ENCODE measurements at places on chromosomes 4 and X.

DNA sequence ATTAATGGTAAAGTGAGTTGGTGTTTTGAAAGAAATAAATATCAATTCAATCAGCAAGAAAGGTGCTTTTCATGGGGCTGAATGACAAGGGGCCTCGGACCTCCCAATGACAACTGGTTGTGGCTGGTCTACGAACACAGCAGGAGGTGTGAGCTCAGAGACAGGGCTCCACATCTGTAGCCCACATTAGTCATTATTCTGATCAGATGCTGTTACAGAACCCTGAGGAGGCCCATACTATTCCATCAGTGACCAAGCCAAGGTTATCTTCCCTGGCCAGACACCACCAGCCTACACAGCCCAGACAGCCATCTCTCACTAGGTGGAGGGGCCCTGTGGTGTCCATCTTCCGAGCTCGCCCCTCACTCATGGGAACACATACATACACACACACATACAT is 168.8 kb downstream of the SH3KBP1 start:
- DNase-seq = no peak

- DNase-seq = no peak
These were observed 3.3 kb downstream of the EGF start for GRCh38 chr4:109916027-109916409.

DNA sequence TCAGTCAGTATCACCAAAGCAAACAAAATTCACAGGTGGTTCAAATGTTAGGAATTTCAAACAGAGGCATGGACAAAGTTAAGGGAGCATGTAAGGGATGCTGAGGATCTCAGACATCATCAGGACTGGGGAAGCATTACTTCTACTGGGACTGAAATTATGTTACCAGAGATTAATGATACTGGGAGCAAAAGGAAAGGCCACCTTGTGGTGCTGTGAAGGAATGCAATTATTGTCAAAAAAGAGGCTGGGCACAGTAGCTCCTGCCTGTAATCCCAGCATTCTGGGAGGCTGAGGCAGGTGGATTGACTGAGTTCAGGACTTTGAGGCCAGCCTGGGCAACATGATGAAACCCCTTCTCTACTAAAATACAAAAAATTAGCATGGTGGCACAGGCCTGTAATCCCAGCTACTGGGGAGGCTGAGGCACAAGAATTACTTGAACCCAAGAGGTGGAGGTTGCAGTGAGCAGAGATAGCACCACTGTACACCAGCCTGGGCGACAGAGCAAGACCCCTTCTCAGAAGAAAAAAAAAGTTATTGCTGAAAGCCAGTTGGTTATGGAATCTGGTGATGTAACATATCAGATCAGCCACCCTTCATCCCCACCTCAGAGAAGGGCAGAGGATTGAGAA is 954.3 kb downstream of the PCDH7 start:
- no peak for DNase-seq

GRCh38 chr4:145012841-145013240 is 85.2 kb downstream of the ANAPC10 start:
- no peak for DNase-seq

- no peak for DNase-seq
These were observed 13.7 kb upstream of the TLR8 start for GRCh38 chrX:12892716-12893115.

- DNase-seq = no peak
These were observed 146.8 kb upstream of the PTCHD1 start for GRCh38 chrX:23187819-23188218.

DNA sequence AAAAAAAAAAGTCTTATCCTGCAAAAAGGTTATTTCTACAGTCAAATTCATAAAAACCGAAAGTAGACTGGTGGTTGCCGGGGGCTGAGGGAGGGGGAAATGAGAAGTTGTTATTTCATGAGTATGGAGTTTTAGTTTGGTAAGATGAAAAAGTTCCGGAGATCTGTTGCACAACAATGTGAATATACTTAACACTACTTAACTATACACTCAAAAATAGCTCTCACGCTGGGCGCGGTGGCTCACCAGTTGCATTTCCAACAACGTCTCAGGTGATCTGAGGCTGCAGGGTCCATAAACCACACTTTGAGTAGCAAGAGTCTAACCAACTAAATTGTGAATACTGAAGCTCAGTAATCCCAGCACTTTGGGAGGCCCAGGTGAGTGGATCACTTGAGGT is 52.4 kb downstream of the ANOS1 start:
- no peak for DNase-seq

DNA sequence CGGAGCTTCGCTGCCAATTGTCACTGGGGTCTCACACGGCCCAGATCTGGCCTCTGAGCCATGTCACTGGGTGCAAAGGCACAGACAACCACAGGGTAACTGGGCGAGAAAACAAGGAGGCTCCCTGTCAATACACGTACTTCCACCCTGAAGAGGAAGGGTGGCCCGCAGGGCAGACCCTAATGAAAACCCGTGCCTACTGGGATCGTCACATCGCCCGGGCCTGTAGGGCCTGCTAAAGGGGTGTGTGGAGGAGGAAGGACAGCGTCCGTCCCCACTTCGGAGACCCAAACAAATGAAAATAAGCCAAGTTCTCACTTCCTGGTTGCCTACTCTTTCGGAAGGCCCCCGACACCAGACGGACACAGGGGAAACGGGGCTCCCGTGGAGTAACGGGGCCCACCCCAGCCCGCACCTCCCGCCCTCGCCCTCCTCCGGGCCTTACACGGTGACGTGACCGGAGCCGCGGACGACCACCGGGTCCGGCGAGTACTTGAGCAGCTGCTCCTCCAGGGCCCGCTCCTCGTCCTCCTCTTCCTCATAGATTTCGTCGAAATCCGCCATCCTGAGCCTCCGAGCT is 578 bp downstream of the CHIC2 start:
- DNase-seq = peak; percentile 33

DNA sequence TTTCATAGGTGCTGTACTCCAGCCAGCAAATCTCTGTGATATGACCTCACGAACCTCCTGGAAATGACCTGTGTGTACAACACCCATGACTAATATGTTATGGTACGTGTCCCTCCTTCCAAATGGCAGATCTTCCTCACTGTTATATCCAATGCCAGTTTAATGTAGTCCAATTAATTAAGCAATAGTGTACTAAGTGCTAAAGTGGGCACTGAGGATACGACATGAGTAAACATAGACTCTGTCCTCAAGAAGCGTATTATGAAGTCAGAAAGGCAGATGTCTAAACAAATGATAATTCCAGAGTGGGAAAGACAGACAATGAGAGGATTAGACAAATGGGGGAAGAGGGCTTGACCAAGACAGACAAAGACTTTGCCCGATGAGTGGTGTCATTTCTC is 33.9 kb downstream of the GPRIN3 start:
- DNase-seq = no peak

GRCh38 chrX:134909261-134909660 is 81.5 kb upstream of the SMIM10 start:
- DNase-seq = no peak

DNA sequence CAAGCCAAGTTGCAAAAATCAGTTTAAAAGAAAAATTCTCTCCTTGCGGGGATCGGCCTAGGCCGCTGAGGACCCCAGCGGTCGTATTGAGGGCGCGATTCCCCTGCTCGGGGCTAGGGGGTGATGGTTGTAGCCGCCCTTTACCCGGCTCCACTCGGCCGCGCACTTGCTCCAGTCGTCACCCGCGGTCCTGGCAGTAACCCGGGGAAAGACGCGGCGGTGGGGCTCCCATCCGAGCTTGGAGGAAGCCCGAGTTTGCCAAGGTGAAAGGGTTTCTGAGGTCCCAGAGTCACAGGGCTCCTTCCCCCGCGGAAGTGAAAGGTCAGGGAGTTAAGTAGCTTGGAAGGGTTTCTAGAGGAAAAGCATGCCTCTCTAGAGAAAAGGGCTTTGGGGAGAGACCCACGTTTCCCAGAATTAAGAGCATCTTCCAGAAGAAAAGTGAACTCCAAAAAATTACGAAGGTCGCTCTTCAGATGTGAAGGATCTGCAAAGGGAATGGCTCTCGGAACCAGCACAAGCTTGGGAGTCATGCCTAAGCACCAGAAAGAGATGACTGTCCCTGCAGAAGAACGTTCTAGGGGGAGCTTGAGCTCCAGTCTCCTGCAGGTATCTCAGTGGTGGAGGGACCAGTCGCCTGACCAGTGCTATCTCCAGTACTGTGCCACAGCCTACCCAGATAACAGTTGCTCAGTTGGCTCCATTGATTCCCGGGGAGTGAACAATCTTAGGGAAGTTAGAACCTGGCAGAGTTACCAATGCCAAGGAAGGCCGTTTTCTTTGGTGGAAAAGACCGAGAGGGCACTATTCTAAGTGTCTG is 875 bp downstream of the LAP3 start:
- peak; percentile 66 for DNase-seq

GRCh38 chrX:768596-768995 is 138.0 kb downstream of the SHOX start:
- no peak for DNase-seq

GRCh38 chr4:98468709-98469108 is 189.7 kb downstream of the TSPAN5 start:
- DNase-seq = no peak

GRCh38 chr4:40990236-40990898 is 224.0 kb downstream of the APBB2 start:
- no peak for DNase-seq

- DNase-seq = no peak
These were observed 177.4 kb downstream of the DCHS2 start for GRCh38 chr4:154314248-154314647.

DNA sequence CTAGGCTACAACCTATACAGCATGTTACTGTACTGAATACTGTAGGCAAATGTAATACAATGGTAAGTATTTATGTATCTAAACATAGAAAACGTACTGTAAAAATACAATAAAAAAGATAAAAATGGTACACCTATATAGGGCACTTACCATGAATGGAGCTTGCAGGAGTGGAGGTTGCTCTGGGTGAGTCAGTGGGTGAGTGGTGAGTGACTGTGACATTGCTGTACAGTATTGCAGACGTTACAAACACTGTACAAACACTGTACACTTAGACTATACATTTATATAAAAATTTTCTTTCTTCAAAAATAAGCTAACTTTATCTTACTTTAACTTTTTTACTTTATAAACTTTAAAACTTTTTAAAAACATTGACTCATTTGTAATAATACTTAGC is 190.3 kb upstream of the NR3C2 start:
- no peak for DNase-seq

DNA sequence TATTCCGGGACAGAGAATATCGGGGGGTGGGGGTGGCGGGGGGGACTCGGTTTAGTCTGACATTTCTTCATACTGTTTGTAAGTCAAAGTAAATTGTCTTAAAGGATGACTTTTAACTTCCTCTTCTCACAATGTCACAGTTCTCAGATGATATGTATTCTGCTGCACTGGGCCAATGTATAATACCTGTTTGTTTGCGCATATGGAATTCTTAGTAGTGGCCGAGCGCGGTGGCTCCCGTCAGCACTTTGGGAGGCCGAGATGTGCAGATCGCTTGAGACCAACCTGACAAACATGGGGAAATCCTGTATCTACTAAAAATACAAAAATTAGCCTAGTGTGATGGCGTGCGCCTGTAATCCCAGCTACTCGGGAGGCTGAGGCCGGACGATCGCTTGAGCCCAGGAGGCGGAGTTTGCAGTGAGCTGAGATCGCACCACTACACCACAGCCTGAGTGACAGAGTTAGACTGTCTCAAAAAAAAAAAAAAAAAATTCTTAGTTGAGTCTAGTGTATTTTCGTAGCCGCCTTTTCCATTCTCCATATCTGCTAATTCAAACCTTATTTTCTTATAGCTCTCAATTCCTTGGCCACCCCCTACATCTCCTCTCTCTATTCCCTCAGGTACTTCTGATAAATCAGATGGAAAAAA is 851 bp downstream of the POLR2B start:
- peak; percentile 50 for DNase-seq

DNA sequence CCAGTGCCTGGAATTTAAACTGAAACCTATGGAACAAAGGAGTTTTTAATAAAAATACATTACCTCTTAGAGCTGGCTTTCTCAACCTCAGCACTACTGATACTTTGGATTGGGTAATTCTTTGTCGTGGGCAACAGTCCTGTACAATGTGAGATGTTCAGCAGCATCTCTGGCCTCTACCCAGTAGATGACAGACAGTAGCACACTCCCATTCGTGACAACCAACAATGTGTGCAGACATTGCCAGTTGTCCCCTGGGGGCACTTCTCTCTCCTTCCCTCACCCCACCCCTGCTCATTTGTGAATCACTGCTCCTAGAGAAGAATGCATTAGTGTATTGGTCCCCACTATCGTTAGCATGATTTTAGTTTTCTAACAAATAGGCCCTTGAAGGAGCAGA is 16.2 kb downstream of the GPAT3 start:
- DNase-seq = no peak

GRCh38 chr4:138097912-138098600 is 144.1 kb downstream of the SLC7A11 start:
- DNase-seq = no peak

- DNase-seq = no peak
These were observed 499.9 kb upstream of the AADAT start for GRCh38 chr4:170589597-170590191.

DNA sequence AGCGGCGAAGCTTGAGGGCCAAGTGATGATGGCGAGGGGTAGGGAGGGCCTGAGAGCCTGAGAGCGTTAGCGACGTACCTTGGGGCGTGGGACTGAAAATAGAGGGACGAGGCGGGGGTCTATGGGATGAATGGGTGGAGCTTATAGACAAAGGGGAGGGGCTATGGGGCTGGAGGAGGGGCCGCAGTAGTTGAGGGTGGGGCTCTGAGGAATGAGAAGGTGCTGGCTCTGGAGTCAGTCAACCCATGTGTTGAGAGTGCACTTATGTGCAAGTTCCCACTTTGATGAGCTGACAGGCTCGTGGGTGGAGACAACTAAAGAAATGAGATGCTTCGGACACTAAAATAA is 488 bp downstream of the TBC1D25 start:
- peak; percentile 53 for DNase-seq

DNA sequence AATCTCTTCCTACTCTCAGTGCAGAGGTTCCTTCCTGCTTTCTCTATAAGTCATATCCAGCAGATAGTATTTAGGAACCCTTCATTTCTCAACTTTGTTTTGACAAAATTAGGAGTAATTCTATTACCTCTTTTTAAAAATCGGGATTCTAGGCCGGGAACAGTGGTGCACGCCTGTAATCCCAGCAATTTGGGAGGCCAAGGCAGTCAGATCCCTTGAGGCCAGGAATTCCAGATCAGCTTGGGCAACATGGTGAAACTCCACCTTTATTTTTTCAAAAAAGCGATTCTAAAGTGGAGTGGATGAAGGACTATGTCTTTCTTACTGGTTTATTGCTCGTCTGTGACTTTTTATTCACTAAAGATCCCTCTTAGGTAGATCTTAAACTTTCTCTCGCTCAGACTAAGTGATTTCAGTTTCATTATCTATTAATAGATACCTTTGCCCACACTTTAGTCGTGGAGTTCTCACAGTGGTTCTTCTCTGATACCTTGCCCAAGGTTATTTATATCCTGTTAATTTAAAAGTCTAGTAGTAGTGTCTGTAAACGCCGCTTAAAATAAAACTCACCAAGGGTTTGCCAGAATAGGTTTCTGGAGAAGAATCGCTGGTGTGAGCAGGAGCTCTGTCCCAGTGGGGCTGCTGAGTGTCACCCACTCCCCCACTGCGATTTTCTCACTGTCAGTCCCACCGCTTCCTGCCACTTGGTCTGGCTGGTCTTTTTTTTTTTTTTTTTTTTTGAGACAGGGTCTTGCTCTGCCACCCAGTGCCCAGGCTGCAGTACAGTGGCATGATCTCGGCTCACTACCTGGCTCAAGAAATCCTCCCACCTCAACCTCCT is 27.0 kb upstream of the TMEM131L start:
- no peak for DNase-seq

GRCh38 chr4:101782546-101782945 is 8.0 kb upstream of the BANK1 start:
- no peak for DNase-seq

- no peak for DNase-seq
These were observed 19.4 kb downstream of the GPM6B start for GRCh38 chrX:13797512-13797911.

Data from left colon (tissue), 2 donors.